Activated B cell treated with CpG ODN at 0.5 μM for 24 hours (primary cell): ENCODE measurements at places on chromosomes 1 and 21. TPM values are rescaled to one million over a fixed set of nuclear protein-coding genes. Genes with fewer than 3 reads are reported as not detected.

The ATG4C gene
- 24.2 and 28.4 TPM in 2 replicates for total RNA-seq

DNA sequence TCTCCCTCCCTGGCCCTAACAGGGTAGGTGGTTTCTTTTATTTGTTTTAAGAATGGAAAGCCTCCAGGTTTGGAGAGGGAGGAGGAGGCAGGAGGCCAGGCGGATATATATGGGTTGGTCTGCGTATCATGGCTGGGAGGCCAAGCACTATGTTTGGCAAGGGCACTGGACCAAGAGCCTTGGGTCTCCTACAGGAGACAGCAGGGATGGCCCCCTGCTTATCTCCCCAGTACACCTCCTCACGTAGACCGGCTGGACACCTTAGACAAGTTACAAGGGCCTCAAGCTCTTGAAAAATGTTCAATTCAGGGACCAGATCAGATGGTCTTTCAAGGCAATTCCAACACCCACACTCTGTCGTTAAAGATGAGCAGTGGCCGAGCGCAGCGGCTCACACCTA is 10.9 kb downstream of the SLC41A1 start:
- DNase-seq, result no peak

DNA sequence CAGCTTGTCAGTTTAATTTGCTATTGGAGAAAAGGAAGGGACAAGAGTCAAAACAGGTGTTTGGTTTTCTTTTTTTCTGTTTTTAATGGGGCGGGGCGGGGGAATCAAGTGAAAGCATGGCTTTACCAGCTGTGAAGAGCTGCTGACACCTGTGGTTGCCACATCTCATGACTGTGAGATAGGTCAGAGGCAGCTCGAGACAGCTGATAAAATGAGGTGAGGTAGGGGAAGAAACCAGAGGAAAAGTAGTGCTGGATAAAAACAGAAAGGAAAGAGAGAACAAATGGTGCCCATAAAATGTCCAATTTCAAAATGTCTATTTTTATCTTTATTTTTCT is 272.3 kb downstream of the NEGR1 start:
- no peak for DNase-seq

DNA sequence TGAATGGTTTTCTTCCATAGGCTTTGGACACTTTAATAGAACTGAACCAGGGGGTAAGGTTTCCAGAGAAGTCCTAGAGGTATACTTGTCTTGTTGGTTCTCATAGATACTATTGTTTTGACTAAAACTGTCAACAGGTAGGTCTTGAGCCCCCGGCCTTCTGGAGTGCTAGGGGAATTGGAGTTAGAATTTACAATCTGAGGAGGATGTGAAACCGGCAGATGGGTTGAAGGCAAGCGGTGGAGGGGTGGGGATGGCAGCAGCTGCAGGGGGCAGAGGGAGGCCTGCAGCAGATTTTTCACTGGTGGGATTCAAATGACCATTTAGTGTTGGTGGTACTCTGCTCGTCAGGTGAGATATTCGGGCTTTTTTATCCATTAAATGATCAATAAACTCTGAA is 4.3 kb upstream of the CD1D start:
- DNase-seq, result no peak

DNA sequence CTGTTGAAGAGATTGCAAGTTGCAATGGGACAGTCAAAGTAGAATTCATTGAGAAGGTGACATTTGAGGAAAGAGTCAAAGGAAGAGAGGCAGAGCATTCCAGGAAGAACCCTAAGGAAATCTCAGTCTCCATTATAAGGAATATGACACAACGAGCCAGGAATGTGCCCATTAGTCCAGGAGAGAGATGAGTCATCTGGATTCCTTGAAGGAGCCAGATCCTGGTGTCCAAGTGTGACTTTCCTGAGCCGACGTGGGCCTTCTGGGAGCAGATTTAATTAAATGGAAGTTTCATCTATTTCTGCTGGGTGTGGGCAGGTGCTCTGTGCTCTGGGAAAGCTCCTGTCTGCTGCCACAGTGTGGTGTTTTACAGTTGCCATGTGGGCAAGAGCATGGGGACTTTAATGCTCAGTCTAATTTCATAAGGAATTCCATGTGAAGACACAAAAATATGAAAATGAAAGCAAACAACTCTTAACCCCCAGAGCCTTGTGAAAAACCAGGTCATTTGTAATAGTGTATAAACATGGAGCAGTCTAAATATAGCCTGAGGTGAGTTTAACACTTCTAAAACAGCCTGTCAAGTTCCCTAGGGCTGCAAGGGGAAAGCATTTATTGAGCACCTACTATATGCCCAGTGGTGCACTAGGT is 111.4 kb upstream of the ARTN start:
- no peak for DNase-seq

DNA sequence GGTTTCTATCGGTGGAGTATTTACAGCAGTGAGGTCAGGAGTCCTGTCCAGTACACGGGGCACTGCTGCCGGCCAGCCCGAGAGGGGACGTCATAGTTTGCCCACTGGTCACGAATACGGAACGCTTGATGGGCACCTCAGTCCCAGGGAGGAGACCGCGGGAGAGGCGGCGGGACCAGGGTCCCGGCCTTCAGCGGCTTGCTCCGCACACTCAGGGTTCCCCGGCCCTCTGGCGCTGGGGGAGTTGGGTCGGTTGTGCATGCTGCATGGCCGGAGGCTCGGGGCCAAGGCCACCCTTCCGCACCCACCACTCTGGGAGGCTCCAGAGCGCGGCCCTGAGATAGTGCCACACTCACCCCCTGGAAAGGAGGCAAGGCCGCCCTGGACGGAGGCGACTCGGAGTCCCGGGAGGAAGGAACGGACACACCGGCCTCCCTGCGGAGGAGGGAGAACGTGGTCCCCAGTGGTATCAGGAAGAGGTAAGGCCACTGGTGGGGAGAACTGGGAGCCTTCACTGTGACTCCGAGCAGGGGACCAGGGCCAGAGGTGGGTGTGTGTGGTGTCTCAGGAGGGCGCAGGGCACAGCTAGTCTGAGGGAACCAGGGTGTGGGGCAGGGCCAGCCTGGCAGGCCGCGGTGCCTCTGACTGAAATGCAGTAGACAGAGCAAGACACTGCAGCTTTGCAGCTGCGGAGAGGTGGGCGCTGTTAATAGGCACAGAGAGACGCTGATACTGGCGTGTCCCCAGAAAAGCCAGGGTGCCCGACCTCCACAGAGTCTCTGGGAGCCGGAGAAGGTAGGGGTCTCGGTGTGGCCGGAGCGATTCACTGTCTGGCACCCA is 28.6 kb upstream of the PRSS38 start:
- DNase-seq, result no peak

GRCh38 chr21:35026617-35027562 is 22.2 kb downstream of the RUNX1 start:
- DNase-seq, result peak; percentile 73
